ENCODE measurements at places on chromosomes 6 and 20.
A peak's percentile ranks its signal among the peaks of the same experiment; 100 is the strongest.

DNA sequence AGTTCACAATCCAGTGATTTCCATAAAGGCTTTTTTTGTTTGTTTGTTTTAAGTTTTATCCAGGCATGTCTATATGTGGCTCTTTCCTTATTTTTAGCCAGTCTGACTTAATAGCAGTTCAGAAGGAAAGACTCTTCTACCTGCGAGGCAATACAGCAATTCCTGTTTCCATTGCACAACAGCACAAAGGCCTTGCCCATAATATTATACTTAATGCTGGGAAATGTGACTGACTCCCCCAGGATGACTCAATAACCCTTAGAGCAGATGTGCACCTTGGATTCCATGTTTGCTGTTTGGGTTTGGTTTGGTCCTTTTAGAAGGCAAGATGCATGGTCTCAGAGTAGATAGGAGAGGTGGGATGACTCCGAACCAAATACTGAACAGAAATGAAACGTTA is 184.1 kb downstream of the MTFR2 start:
- DNase-seq: no peak

GRCh38 chr20:34713194-34713943 is 9.2 kb downstream of the TP53INP2 start:
- DNase-seq: no peak

- no peak for DNase-seq
These were observed 1.5 kb downstream of the VNN1 start for GRCh38 chr6:132712366-132712765.

DNA sequence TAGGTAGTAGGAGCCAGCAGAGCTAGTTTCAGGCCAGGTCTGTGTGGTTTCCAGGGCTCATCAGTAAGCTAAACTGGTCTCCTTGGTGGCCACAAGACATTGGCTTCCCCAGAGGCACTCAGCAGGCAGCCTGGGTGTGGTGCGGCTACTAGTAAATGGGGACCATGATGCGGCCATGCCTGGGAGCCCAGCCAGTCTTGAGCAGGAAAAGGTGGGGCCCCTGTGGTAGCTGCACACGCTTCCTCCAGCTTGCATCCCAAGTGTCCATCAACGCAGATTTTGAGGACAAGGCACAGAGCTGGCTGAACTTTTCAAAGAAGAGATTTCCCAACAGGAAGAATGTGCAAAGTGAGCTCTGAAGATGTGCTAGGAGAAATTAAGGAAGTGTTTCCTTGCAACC is 107.4 kb upstream of the NAA20 start:
- DNase-seq: no peak

- DNase-seq: no peak
These were observed 7.4 kb upstream of the TJAP1 start for GRCh38 chr6:43469947-43470346.

- DNase-seq: no peak
These were observed 34.7 kb upstream of the GSTA4 start for GRCh38 chr6:53029761-53030160.

GRCh38 chr6:11208267-11208666 is 24.2 kb downstream of the NEDD9 start:
- no peak for DNase-seq

DNA sequence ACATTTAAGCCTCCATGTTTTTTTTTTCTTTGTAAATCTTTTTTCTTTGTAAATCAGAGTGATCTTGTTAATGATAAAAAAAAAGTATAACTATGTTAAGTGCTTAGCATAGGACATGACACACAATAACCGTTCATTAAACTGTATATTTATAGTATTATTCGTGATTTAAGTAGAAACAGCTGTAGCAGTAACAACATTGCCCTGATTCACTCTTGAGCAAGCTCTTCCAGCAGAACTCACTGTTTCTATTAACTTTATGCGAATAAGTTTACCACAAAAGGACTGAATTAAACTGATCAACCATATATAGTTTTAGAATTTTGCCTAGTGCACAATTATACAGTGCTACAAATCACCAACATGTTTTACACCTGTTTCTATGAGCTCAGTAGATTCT is 1338.0 kb upstream of the EYS start:
- DNase-seq: no peak

- DNase-seq: no peak
These were observed 27.6 kb downstream of the TREML4 start for GRCh38 chr6:41255638-41256246.

GRCh38 chr6:143426026-143426425 is 24.5 kb downstream of the ADAT2 start:
- no peak for DNase-seq

GRCh38 chr6:4209196-4209595 is 73.8 kb upstream of the ECI2 start:
- DNase-seq: no peak

- DNase-seq: peak; percentile 28
These were observed 34.0 kb downstream of the NCOA6 start for GRCh38 chr20:34791289-34792020.

DNA sequence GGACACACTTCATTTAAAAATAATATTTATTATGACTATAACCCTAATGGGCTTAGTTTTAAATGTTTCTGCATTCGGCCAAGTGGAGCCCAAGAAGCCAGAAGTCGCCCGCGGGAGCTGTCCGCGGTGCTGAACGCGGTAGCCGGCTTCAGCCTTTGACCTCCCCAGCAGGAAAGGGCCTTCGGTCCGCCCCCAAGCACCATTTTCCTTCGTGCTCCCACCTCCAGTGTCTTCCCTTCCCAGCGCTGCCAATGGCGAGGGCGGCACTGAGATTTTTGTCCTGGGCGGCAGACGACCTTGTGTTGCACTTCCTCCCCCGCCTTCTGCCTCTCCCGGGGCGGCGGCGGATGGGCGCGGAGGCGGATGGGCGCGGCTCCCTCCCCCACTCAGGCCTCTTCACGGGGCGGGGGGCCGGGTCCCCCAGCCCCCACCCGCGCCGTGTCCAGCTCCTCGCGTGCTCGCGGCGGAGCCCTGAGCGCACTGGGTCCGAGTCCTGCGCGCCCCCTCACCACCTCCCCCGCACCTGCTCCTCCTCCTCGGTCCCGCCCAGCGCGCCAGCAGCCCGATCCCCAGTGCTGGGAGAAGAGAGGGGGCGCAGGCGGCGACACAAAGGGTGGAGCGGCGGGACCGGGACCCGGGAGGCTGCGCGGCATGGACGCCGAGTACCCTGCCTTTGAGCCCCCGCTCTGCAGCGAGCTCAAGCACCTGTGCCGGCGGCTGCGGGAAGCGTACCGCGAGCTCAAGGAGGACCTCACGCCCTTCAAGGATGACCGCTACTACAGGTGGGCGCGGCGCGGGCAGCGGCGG is 23.6 kb upstream of the TMEM181 start:
- peak; percentile 92 for DNase-seq

DNA sequence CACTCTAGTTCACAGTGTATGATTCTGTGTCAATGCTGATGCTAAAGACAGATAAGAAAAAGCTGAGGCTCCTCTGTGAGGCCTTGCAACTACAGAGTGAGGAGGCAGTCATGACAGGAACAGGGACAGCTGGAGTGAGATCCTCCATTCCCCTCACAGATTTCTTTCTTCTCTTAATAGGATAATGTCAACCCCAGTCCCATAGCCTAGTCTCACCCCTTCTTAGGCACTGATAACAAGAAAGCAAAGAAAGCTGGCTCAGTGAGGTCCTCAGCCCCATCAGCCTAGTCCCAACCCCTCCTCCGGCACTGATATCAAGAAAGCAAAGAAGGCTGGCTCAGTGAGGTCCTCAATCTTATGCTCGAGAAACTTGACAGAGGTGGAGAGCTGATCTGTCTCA is 2.1 kb upstream of the PTCHD4 start:
- DNase-seq: peak; percentile 7

- no peak for DNase-seq
These were observed 373.6 kb downstream of the PLCB1 start for GRCh38 chr20:8505476-8506200.

- DNase-seq: no peak
These were observed 88.6 kb downstream of the PPP1R14C start for GRCh38 chr6:150231525-150231850.

GRCh38 chr6:64789476-64789875 is 917.5 kb downstream of the EYS start:
- no peak for DNase-seq

DNA sequence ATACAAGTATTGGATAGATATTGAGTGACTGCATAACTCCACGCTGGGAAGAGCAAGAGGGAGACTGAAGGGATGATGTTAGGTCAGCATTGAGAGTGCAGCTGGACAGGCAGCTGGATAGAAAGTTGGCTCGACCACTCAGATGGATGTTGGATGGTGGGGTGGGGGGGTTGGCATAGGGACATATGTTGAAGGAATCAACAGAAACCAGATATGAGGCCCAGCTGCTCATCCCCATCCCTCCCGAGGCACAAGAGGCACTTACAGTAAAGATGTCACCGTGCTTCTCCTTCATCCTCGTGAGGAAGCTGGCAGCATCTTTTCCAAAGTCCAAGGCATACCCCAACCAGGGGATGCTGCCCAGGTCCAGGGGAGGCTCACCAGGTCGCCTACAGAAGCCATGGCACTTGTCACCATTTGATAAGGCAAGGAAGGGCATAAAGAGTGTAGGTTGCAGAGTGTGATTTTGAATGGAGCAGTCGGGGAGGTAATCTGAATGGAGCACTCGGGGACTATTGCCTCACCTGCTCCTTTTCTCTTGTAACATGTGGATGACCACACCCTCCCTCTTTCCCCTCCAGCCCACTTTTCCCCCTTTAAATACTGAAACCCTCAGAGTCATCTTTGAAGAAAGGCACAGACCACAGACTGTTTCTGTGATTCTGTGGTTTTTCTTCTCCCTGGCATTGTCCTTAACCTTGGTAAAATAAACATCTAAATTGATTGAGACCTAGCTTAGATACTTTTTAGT is 18.0 kb downstream of the PTGIS start:
- no peak for DNase-seq

DNA sequence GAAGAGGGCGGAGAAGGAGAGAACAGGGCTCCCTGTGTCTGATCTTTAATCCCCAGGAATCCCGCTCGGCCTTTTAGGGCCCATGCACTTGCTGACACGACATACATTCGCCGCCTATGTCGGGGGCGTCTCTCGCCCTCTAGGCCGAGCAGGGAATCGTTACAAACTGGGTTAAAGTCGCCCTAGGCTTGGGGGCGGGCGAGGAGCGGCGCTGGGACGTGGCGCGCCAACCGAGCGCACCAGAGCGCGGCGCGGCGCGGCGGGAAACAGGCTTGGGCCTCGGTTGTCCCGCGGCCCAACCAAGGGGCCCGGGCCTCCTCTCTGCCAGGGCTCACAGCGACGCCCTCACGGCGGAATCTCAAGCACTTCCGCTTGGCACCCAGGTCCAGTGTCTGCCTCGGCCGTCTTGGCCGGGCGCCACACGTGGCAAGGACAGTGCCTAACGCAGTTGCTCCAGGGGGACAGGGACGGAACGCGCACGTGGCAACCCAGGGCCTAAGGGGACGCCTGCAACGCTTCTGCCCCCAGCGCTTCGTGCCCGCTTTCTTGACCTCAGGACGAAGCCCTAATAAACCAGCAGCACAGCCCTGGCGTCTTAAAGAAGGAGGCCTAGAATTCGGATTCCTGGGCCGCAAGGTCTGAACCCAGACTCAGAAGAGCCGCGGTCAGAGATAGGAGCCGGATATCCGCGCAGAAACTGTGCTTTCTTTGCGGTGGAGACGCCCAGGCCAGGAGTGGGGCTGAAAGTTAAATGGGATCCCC is 71.5 kb downstream of the NCR2 start:
- peak; percentile 74 for DNase-seq

DNA sequence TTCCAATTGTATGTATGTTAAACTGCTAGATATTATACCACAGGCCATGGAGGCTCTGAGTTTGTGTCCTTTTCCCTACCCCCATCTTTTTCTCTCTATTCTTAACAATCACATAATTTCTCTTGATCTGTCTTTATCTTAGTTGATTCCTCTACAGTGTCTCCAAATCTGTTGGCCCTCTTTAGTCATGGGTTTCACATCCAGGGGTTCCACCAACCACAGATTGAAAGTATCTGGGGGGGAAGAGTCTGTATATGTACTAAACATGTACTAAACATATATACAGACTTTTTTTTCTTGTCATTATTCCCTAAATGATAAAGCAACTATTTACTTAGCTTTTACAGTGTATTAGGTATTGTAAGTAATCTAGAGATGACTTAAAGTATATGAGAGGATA is 20.2 kb downstream of the RAB22A start:
- DNase-seq: no peak

DNA sequence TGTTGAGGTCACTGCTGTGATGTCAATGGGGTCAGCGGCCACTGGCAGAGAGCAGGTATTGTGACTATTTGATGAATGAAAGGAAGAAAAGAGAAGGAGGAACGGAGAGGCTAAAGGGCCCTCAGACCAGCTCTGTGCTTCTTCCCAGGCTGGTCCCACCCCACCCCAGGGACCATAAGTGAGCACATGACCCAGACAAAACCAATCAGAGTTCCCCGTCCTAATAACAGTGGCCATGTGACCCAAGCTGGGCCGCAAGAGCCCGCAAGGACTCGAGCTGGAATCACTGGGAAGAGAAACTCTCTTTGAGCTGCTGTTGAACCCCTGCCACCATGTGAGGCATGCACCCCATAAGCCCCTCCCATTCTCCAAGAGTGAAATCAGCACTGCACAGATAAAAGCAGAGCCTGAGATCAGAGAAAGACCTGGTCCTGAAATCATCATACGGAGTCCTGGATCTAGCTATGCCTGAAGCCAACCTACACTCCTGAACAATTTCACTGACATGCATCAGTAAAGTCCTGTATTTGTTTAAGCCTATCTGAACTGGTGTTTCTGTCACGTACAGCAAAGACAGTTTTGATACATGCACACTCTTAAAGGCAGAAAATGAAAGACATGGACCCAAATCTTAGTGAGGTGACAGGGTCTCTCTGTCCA is 90.2 kb downstream of the PREX1 start:
- DNase-seq: peak; percentile 27

DNA sequence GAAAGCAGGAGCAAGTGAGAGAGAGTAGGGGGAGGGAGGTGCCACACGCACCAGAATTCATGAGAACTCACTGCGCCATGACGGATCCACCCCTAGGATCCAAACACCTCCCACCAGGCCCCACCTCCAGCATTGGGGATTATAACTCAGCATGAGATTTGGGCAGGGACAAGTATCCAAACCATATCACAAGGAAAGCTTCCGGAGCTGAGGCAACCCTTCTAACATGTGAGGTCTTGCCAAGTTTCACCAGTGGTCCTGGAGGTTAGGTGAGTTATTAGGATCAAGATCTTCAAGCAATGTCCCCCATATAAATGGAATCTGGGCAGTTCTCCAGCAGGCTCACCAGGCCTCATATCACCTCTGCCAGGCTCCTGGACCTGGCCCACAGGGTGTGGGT is 308.4 kb downstream of the NRN1 start:
- no peak for DNase-seq

- no peak for DNase-seq
These were observed at the start of gene EPPIN for GRCh38 chr20:45547206-45547770. Gene EPPIN, minus strand, starts transcription at chr20:45547401. Its CDS starts 44 bp downstream, at chr20:45547357.

DNA sequence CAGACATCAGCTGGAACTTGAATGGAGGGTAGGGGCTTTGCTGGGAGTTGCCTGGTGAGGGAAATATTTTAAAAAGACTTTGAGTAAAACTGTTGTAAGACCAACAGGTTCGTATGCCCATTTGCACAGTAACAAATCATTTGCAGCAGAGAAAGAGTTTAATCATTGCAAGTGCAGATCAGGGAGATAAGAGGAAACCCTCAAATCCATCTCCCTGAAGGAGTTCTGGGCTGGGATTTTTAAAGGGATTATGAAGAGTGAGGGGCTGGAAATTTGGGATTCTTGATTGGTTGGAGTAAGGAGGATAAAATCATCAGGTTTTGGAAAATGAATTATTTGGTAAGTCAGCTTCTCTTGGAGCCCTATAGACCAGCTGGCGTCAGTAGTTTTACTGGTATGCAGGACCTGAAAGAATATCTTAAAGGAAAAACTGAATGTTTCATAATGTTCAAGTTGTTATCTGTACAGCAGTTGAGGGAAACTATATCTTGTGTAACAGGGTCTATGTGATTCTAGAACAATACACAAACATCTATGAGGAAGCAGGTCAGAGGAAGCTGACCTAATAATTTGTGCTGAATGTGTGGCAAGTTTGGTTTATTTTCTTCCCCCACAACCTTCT is 295.5 kb downstream of the PLCB1 start:
- DNase-seq: no peak

Measured in neural progenitor cell (in vitro differentiated cells).